CD4-positive, alpha-beta T cell (primary cell): ENCODE measurements at places on chromosomes 16 and 17.

GRCh38 chr17:5584383-5585286 lies at the start of gene NLRP1:
Gene NLRP1, minus strand, starts transcription at chr17:5584509. Its CDS starts 552 bp downstream, at chr17:5583957.
- DNase-seq, result peak; percentile 94

DNA sequence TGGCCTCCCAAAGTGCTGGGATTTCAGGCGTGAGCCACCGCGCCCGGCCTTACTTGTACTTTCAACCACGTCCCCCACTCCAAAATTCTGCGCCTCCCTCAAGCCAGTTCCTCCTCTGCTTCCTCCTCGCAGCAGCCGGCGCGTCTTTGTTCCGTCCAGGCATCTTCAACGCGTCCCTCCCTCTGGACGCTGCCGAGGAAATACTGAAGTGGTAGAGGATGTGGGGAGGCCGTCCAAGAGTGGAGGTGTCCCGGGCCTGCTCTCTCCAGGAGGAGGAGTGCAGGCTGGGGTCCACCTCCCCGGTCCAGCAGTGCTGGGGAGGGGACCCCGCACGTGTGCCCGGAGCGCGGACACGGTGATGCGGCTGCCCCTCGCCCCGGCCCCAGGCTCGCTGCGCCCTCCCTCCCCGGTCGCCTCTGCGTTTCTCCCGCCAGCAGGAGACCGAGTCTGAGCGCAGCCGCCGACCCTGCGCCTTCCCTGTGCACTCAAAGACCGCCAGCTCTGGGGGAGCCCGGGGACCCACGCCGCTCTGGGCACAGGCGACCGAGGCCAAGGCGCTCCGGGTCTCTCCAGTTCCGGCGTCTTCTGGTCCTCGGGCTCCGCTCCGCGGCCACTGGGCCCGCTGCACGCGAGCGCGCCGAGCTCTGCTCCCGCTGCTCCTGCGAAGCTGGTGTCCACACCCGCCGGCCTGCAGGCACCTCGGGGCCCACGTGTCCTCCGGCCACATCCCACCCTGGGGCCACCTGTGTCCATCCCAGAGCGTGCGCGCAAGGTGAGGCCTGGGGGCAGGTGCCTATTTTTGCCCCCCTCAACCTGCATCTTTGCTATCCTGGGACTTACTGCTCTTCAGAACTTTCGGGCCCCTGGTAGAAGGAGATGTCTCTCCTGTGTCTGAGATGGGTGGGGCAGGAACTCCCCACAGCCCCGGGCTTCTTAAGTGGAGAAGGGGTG lies 31.7 kb downstream of the OSBPL7 start:
- peak; percentile 28 for DNase-seq

DNA sequence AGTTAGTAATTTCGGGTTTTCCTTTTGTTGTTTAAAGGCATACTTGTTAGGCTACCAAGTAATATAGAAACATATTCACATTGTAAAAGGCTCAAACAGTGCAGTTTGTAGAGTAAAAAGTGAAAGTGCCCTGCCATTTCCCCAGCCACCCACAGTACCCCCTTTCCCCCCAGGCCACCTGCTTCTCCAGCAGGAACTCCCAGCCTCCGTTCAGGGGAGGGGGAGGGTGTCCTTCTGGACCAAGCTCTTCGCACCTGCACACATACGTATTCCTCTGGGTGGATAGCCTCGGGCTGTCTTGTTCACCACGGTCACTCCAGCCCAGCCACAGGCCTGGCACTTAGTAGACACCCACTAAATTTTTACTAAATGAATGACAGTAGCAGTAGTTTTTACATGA lies 144.5 kb downstream of the CLEC16A start:
- no peak for DNase-seq

GRCh38 chr16:79466111-79466510 lies 134.4 kb downstream of the MAF start:
- no peak for DNase-seq

DNA sequence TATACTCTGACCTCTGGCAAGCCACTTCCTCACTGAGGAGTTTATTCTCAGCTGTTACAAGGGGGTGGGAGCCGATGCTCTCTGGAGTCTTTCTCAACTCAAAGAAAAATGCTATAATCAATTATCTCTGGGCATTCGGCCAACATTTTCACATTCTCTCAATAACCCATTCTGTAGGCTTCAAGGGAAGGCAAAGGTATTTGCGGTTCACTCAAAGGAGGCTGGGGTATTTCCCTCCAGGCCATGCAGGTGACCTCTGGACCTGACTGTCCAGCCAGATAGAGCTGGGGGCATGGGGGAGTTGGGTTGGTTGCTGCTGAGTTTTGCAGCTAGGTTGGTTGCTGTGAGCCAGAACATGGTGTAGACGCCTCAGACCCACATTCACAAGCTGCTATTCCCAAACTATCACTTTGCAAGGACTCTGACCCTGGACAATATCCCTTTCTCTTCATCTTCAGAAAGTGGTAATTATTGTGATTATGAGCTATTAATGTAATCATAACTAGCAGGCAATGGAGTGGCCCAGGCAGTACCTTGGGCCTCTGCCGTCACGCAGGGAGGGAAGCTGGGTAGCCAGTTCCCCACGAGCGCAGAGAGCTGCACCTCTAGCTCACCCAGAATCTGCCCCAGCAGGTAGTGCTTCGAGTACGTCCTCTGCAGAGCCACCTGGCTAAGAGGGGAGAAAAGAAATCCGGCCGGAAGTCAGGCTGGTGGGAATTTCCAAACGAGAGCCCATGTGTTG lies 42.1 kb downstream of the AIPL1 start:
- no peak for DNase-seq

- DNase-seq, result no peak
Measured at GRCh38 chr17:49842371-49842770, 5.5 kb downstream of the TAC4 start.

DNA sequence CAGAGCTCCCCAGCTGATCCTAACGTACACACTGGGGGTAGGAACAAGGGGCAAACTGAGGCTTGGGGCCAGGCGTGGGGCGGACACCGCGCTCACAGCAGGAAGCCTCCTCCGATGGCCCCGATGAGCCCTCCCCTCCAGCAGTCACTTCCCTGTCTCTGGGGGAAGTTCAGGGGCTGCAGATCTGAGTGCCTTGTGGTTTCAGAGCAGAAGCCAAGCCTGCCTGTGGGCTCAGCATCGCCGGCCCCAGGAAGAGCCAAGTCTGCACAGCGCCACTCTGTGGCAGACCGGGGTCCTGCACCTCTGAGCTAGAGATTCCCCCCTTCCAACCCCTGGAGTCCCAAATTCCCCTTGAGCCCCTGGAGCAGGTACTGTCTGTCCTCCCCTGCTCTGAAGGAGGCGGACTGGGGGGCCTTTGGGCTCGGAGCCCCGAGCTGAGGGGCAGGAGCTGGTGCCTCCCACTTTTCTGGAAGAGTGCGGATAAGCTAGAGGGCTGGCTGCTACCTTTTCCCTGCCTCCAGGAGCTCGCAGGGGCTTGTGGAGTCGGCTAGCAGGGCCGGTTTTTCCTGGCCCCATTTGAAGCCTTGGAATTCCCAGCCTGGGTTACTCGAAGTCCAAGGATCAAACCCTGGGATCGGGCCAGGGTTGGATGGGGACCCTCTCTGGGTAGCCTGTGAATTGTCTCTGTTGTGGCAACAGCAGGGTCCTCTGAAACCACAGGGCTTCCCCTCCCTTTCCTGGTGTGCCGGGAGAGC lies 2.9 kb downstream of the GSE1 start:
- DNase-seq, result peak; percentile 78

GRCh38 chr17:17757956-17758845 lies 76.9 kb downstream of the RAI1 start:
- no peak for DNase-seq

DNA sequence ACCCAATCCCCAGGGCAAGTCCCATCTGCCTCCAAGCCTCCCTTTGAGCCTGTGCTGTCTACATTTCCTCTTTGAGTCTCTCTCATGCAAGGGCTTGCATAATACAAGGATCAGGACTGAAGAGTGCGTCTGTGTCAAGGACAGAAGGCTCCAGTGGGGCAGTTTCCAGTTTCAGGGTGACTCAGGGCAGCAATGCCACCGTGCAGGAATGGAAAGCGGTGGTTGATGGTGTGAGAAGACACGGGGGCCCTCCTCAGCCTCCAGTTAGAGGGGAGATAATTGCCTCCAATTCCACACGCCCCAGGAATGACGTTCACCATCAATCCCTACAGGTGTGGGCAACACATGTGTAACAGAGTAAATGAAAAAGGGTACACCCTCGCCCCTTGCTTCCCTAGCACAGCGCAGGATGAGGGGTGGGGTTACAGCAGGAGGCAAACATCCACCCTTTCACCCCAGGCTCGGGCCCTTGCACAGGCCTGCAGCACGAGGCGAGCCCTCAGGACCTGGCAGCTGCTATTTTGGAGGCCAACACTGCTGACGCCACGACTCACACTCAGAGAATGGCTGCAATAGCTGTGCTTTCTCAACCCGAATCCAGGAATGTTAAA lies 24.8 kb upstream of the SLC25A19 start:
- DNase-seq, result no peak

DNA sequence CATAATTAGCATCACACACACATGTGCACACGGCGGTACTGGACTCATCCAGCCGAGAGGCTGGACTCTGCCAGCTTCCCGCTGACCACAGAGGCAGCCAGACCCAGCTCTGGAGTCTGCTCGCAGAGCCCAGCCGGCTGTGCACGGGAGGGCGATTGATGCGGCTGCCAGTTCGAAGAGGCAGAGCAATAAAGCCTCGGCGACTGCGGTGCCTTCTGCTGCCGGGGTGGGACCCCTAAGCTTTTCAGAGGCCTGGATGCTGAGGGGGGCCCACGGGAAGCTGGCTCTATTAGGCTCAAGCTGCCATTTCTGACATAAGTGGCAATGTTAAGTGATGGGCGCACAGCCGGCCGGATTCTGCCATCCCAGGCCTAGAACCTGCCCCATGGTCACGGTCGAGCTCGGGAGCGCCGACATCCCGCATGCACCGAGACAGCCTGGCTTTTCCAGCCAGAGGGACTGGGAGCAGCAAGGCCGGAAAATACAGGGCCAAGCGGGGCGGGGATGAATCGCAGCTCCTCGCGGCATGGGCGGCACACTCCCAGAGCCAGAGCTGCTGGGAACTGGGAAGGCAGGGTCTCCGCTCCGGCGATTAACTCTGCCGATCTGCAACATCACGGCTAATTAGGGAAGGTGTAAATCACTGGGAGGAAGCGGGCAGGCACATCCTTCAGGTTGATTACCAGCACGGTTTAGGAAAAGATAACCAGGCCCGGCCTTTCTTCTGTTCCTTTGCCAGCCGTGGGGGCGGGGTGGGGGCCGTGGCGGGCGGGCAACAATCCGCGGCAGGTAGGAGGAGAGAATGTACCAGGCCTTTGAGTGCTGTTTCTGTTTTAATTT lies 57.7 kb downstream of the TBC1D16 start:
- DNase-seq, result no peak

- DNase-seq, result peak; percentile 78
Measured at GRCh38 chr17:58232707-58233156, 5.7 kb upstream of the LPO start.

DNA sequence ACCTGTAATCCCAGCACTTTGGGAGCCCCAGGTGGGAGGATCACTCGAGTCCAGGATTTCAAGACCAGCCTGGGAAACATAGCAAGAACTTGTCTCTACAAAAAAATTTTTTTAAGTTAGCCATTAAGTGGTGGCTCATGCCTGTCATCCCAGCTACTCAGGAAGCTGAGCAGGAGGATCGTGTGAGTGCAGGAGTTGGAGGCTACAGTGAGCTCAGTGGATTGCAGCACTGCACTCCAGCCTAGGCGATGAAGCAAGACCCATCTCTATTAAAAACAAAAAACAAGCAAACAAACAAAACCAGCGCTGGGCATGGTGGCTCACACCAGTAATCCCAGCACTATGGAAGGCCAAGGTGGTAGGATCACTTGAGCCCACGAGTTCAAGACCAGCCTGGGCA lies 38.0 kb downstream of the HEATR3 start:
- DNase-seq, result no peak

- no peak for DNase-seq
Measured at GRCh38 chr16:24002619-24003018, 166.8 kb downstream of the PRKCB start.

DNA sequence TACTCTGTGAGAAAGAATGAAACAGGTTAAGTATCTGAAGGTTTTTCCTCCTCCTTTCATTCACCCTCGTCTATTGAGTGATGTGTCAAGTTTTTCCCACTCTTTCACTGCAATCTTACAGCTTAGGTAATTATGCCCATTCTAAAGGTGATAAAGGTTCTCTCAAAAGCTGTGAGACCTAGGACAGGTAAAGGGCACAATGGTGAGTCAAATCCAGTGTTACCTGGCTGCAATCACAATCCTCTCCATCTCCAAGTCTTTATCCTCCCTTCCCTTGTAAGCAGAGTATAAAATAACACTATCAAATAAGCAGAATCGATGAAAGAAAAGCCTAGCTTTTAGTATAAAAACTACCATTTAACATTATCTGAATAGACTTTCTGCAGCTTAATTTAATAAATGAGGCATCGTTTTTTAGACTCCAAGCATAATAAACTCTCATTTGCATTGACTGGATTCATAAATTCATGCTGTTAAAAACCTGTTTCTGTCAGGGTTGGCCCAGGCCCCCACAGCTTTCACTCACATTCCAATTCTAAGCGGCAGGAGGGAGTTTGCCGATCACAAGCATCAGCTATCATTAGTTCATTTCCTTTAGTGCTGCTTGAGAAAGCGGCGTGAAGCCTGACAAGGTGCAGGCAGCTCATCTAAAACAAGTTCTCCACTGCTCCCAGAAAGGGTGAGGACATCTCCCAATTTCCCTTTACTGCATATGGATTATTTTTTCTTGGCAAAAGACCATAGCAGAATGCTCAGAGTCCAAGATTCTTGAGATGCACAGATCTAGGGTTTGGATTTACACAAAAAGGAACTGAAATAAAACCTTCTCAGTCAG lies 67.8 kb downstream of the CDH8 start:
- DNase-seq, result no peak

DNA sequence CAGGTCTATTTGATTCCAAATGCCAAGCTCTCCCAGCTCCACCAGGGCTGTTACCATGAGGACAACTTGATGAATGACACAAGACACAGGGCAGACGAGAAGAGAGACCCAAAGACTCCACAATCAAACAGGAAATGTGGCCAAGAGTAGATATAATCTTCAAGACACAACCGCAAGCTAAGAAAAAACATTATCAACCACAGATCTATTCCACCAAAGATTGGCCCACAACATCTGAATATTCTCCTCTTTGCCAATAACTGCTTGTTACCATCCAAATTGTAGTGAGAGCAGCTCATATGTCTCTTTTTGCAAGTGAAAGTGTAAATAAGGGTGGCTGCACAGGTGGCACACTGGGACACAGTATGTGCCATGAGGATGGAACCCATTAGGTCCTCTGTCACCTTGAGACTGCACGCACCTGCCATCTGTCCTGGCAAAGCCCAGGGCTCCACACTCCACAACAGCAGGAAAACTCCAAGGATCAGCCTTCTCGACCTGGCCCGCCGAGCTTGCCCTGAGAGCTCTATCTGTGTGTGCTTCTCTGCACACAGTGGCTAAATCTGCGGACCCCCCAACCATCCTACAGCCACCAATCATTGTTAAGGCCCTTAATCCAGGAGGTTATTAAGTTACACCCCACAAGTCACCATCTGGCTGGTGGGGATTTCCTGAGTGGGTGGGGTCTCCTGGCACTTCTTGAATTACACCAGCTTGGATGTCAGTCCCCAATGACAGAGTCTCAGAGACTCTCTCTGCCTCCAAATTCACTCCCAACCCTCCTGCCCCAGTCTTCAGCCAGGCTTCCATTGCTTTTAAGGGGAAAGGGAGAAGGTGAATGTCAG lies 50.5 kb downstream of the DYNLRB2 start:
- DNase-seq, result peak; percentile 74

- DNase-seq, result no peak
Measured at GRCh38 chr16:22333457-22333994, 36.3 kb downstream of the POLR3E start.

- DNase-seq, result no peak
Measured at GRCh38 chr17:82544431-82545070, 25.0 kb downstream of the FOXK2 start.

GRCh38 chr16:30437511-30438046 lies 7.7 kb upstream of the DCTPP1 start:
- DNase-seq, result no peak

GRCh38 chr17:1174263-1174880 lies 5.4 kb downstream of the ABR start:
- no peak for DNase-seq
